Mesenteric fat pad (tissue), 1 donor: ENCODE measurements at places on chromosomes 11 and 22.

DNA sequence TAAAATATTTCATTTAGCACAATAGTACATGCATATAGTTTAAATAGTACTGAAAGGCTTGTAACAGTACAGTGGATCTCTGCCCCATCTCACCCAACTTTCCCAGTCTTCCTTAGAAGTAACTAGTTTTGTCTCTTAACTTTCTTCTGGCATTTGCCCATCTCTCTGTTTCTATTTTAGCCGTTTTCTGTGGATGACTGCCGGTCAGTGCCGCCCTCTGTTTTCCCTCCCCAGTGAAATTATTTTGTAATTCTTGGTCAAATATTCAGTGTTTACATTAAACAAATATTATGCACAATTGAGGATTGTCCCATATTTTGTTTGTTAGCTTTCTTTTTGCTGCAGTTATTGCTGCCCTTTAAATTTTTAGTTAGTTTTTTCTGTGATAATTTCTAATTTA lies 8.3 kb downstream of the PDHX start:
- DNase-seq: no peak

DNA sequence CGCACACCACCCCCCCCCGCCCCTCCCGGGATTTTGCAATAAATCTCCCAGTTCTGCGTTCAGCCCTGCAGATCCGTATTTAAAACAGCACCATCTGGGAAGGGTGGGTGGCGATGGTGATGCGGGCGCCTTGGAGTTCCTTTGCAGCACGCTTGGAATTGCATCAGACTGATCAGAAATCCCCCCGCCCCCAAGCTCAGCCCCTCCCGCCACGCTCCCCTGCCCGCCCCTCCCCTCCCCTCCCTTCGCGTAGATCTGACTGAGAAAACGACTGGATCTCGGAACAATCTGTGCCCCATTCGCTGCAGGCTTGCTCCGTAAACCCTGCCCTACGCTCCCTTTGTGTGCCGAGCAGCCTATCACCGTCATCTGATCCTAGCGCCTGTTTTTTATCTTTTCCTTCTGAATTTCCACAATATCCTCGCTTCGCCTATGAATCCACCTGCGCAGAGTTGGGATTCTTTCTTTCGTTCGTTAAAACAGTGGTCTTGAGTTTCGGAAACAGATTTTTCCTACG lies 18.1 kb upstream of the BDNF start:
- no peak for DNase-seq

DNA sequence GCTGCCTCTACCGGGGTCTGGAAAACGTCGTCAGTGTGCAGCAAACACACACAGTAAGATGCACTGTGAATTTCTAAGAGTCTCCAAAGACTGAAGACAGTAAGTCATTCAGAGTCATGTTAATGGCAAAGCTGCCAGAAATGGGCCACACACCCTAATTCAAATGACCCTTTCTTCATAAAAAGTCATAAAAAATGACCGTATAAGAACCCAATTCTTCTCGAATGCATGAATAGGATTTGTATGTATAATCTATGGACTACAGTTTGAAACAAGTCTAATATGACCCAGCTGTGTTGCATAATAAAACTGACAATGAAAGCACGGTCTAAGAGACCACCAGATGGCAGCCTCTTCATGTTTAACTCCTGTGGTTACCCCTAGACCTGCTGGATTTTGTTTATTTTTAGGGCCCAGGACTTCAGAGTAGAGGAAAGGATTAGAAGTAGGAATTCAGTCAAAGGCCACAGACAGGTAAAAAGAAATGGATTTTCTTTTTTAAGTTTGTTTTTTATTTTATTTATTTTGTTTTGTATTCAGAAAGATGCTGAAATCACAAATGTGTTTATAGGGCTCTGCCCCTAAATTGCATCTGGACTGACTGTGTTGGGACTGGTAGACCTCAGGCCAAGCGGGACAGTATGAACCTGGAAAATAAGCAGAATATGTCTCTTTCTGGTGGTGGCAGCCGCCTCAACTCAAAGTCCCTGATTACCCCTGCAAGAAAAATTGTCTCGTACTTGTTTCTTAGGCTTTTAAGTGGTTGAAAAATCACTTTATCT lies 32.1 kb upstream of the SLC5A12 start:
- no peak for DNase-seq

DNA sequence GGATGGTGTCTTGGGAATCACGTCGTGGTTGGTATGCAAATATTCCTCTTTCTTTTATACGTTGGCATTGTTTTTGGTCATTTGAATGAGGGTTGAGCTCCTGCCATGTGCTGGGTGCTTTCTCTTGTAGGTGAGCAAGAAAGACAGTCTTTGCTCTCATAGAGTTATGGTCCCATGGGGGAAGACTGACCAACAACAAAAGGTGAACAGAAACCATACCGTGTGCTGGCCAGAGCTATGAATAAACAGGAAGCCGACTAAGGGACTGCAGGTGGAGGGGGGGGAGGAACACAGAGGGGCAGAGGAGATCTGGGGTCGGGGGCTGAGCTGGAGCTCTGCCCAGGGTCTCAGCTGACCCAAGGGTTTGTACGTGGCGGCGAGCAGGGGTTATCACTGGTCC lies 245.3 kb downstream of the CTTN start:
- no peak for DNase-seq

DNA sequence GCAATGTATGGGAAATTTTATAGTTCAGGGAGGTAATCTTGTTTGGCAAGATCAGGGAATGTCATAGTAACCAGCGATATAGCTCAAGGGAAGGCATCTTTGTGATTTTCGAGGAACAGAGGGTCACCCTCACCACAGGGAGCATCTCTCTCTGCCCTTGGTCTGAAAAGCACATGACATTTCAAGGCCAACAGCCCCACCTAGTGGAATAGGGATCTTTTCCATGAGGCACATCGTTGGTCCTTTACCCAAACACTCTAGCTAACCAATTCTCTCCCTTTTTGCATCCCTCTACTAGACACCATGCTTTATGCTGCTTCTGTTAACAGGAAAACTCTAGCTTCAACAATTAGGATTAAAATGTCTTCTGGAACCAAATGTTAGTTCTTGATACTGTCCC lies 179.0 kb downstream of the GRM5 start:
- no peak for DNase-seq

DNA sequence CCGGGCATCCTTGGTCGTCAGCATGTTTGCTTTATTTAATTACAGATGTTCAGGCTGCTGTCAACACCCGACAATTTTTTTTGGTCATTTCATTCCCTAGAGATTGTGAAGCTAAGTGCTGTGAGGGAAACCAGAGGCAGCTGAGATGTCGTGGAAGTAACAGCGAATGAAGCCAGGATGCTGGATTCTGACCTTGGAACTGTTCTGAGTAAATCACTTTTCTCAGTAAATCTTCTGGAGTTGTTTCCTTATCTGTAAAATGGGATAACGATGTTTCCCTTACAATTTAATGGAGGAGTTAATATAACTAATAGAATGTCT lies 390 bp upstream of the CKAP5 start:
- no peak for DNase-seq

DNA sequence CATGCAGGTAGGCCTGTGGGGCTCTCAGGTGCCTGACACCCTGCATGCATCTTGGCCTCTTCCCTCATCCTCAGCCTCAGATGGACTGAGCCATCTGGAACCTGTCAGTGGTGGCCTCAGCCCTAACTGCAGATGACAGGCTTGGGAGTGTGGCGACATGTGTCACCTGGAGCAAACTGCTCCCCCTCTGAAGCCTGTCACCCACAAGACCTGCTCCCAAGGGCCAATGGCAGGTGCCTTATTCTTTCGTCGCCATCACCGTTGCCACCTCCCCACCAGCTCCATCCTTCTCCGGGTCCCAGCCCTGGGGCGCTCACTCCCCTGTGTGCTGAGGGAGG lies 3.6 kb upstream of the SEPTIN5 start:
- DNase-seq: no peak

DNA sequence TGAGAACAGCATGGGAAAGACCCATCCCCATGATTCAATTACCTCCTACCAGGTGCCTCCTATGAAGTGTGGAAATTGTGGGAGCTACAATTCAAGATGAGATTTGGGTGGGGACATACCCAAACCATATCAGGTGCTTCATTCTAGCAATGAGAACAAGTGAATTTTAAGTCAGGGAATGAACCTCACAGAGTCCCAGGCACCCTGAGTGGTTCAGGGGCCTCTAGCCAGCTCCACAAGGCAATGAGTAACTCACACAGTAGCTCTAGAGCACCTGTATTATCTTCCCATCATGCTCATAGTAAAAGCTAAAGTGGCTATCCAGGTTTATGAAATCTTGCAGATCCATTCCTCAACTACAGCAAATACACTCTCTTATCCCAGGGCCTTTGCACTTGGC lies 13.1 kb upstream of the ACCSL start:
- DNase-seq: no peak

DNA sequence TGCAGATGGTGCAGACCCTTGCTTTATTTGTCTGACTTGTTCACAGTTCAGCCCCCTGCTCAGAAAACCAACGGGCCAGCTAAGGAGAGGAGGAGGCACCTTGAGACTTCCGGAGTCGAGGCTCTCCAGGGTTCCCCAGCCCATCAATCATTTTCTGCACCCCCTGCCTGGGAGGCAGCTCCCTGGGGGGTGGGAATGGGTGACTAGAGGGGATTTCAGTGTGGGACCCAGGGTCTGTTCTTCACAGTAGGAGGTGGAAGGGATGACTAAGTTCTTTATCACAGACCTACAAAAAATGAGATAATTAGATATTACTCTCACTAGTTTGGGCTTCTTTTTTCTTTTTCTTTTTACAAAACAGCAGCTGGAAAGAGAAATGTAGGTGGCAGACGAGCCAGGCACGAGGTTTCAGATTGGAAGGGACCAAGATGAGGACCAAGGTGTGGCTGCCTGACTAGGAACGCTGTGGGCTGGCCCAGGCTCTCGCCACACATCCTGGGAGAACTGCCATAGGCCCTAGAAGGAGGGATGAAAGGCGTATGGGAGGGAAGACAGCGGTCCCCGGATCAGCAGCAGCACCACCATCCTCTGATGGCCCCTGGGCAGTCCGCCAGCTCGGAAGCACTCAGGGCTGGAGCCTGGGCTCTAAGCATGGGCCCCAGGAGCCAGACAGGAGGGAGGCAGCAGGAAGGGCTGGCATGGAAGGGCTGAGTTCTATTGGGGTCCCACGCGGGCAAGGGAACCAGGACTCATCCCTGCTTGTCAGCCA lies 14.2 kb downstream of the TXN2 start:
- no peak for DNase-seq

DNA sequence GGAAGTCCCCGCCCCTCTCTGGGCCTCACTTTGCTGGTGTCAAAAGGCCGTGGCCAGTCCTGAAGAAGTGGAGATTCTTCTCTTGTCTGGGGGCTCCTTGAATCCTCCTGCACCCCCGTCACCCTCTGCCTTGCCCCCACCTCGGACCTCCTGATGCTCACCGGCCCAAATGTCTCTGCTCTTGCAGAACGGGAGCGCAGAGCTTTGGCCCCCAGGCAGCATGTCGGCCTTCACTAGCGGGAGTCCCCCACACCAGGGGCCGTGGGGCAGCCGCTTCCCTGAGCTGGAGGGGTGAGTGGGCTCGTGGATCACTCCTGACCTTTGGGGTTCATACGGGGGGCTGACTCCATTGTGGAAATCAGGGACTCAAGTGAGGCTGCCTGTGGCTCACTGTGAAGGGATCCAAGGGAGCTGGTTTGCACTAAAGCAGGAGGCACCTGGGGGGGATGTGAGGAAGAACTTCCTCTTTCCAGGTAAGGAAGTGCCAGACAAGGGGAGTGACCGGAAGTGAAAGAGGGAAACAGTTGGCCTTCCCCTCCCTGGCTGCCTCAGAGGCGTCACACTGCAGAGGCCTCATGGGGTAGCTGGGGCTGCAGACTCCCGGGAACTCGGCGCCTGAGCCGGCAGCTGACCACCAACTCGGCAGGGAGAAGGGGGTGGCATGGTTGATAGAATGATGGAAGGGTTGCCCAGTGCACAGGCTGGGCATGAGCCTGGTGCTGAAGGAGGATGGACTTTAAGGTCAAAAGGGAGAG lies 23.1 kb downstream of the CSF2RB start:
- DNase-seq: no peak

DNA sequence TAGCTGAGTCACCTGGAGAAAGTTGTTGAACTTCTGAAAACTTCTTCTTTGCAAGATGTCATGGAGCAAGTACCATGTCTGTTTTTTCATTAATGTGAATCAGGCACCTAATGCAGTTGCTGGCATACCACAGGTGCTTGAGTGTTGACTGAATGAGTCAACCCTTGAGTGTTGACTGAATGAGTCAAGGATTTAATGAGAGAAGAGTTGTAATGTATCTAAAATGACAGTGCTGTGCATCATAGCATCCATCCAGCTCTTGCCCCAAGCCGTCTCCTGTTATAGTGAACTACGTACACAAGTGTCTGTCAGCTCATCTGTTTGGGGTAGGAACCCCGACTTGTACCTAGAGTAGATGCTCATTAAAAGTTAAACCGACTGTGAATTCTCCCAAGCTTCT lies 93.1 kb downstream of the CWC15 start:
- DNase-seq: no peak

DNA sequence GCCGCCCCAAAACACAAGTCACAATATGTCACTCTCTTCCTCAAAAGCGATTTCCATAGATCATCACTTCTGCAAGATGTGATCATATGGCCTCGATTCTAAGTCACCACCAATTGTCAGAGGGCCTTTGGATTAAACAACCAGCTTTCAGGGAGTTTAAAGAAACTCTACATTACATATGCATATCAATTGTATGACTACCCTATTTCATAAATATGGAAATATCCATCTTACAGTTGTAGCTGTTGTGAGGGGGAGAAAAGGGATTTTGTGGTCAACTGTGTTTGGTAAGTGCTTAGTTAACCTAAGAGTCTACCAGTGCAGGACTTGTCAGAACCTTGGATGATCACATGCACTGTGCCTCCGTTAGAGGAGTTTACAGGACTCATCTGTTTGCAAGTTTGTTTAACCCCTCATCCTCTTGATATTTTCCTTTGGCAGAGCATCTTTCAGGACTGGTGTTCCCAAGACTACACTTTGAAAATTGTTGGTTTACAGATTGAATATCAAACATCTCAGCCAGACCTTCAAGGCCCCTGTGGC lies 99.9 kb downstream of the CHST1 start:
- no peak for DNase-seq

- no peak for DNase-seq
Measured at GRCh38 chr11:98056945-98057344, 963.8 kb upstream of the CNTN5 start.

GRCh38 chr11:97965849-97966646 lies 1054.7 kb upstream of the CNTN5 start:
- no peak for DNase-seq

DNA sequence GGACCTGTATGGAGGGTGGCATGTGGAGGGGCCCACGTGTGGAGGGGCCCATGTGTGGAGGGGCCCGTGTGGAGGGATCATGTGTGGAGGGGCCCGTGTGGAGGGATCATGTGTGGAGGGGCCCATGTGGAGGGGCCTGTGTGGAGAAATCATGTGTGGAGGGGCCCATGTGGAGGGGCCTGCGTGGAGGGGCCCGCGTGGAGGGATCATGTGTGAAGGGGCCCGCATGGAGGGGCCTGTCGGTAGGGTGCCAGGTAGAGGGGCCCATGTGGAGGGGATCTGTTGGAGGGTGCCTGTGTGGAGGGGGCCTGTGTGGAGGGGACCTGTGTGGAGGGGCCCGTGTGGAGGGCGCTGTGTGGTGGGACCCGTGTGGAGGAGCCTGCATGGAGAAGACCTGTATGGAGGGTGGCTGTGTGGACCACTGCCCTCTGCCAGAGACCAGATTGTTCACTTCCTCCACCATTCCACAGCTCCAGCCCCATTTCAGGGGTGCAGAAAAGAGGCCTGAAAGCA lies 47.0 kb downstream of the IGLL5 start:
- DNase-seq: no peak

- DNase-seq: no peak
Measured at GRCh38 chr11:112318661-112319060, 58.0 kb upstream of the PLET1 start.
